NCI-H2081 treated with DMSO at 0.1 percent for 48 hours (cell line): ENCODE measurements at places on chromosomes 11 and 22.

- DNase-seq: no peak
Observed at GRCh38 chr11:77020734-77021133, 13.5 kb upstream of the B3GNT6 start.

GRCh38 chr11:34036456-34036855 is 15.1 kb upstream of the CAPRIN1 start:
- no peak for DNase-seq

- DNase-seq: no peak
Observed at GRCh38 chr11:12105471-12105870, 4.9 kb upstream of the MICAL2 start.

- no peak for DNase-seq
Observed at GRCh38 chr11:95442531-95443050, 211.6 kb upstream of the SESN3 start.

- DNase-seq: no peak
Observed at GRCh38 chr11:16117989-16118756, 238.2 kb downstream of the SOX6 start.

- DNase-seq: no peak
Observed at GRCh38 chr11:27697679-27698275, 2.5 kb downstream of the BDNF start.

DNA sequence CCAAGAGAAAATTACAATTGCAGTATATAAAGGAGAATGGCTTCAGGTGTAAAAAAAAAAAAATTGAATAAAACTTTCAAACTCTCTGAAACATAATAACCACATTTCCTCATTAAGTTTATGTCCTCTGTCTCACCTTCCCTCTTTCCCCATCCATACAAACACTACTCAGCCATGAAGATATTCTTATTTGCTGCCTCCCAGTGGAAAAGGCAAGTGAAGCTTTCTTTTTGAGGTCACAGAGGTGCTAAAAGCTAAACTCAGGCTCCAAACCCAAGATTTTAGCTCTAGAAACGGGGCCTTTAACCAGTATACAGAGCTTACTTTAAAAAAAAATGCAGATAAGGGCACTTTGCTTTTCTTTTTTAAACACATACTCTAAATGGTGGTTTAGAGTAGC is 1568.5 kb downstream of the FAM181B start:
- DNase-seq: no peak

- no peak for DNase-seq
Observed at GRCh38 chr11:120004723-120005122, 133.2 kb downstream of the TRIM29 start.
